Brain microvascular endothelial cell (primary cell): ENCODE measurements at places on chromosomes 11 and 22.

DNA sequence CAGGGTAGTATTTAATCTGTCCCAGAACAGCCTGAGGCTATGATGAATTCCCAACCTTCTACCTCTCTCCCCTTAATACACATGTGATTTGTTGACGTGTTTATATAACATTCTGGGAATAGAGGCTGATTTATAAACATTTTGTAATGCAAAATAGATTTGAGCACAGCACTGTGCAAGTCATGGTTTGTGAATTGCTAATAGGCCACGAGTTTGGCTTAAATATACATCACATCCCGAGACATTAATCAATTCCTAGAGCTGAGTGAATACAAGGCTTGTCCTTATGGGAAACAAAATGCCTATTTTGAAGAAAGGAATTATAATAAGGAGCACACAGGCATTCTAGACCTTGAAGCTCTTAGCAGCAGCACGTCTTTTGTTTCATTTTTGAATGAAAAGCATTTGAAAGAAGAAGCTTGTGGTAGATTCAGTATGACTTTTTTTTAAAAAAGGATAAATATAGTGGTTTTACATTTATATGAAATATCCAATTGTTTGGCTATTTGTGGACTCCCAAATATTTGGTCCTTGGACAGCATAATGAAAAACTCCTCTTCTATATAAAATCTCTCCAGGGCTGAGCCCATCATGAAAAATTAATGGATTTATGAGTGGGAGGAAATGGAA, 116.4 kb downstream of the SLC17A6 start:
- DNase-seq = no peak

DNA sequence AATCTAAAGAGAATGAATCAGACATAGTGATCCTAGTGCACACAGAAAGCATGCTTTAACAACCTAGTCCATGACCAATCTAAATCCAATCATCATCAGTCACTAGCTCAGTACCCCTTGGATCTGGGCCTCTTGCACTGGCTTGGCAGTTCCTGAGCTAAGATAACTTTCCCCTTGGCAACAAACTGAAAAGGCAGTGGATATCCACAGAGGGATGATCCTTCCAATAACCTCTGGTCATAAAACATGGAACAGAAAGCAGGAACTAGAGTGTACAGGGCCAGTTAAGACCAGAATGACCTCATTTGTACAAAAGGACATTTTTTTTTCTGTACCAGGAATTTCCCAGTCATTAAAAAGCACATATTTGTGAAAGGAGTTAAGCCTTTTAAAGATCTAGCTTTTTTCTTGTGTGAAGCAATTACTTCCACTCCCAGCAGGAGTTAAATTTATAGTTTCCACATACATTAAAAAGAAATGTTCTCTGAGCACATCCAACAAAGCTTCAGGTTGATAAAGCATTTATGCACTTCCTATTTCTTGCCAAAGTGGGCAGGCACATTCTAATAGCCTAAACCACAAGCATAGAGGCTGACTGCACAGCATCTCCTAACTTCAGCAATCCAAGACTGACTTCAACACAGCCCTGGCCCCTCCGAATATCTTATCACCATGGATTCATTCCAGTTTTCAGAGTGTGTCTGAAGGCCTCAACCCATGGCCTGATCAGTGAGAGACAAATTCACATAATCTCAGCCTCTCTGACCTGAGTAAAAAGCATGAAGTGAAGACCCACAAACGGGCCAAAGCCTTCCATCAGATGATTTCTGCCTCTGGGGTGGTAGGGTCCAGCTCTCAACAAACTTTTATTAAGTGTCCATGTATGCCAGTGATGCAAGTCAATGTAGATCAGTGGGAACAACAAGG, 29.9 kb downstream of the GUCY1A2 start:
- DNase-seq = peak; percentile 29

- DNase-seq = no peak
Observed at GRCh38 chr11:42021911-42022310, 562.5 kb upstream of the LRRC4C start.

- peak; percentile 96 for DNase-seq
Observed at GRCh38 chr11:57761301-57762234, at the start of gene CTNND1. CTNND1 (plus strand) TSS chr11:57761802; CDS start chr11:57791479, 29,677 bp downstream.

GRCh38 chr11:72482211-72482812, 48.0 kb upstream of the CLPB start:
- DNase-seq = peak; percentile 69

DNA sequence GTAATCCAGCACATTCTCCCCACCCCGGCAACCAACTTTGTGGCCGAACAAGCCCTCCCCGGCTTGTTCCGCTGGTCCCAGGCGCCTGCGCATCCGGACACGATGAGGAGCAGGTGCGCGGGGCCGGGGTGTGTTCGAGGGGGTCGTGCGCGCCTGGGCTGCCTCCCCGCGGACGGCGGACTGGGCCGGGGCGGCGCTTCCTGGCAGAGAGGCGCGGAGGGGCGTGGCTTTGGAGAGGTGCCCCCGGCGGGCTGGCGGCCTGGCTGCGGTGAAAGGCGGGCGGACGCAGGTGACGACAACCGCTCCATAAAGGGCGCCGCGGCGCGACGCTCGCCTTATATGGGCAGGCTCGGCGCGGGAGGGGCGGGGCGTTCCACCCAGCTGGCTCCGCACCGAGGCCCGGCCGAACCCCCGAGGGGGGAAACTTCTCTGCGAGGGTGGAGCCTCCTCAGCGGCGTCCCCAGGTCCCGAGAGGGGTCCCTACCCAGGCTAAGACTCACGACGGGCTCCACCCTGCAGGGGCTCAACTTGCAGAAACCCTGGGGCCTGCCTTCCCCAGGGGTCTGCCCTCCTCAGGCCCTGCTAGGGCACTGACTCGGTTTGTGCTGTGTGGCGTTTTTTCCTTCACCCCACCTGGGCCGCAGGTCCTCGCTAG, 26.4 kb downstream of the TXN2 start:
- DNase-seq = peak; percentile 62

DNA sequence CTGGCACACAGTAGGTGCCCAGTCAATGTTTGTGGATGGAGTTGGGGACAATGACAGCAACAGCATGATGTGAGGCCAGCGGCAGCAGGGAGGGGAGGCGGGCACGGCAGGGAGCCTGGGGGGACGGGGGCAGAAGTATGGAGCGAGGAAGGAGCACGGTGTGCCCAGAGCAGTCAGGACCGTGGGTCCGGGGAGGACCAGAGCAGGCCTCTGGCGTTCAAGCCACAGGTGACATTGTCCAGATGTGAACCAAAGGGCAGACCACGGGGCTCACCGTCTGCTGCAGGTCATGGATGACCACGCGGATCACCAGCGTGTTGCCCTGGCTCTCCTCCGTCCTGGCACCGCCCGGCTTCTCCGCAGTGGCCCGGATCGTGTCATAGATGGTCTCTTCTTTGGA, 105.5 kb downstream of the SHANK2 start:
- no peak for DNase-seq

- DNase-seq = no peak
Observed at GRCh38 chr11:19954899-19955298, 205.4 kb downstream of the DBX1 start.

DNA sequence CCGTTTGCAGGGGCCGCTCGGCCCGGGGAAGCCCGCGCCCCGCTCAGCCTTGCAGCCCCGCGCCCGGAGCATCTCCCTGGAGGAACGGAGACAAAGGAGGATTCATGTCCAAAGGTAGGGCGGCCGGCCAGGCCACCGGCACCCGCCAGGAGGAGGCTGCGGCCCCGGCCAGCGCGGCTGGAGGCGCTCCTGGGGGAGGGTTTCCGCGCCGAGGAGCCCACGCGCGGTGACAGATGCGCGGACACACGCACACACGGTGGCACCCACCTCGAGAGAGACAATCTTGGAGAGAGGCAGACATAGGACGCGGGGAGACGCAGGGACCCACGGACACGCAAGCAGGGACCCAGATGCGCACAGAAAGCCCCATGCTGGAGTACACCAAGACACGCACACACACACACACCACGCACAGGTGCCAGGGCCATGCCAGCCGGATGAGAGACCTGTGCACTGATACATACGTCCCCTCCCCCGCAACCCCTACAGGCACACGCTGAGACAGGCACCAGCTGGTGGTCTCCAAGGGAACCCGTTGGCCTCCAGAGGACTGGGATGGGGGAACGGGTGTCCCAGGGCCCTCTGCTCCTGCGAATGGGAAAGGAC, 7.8 kb downstream of the SEPTIN3 start:
- DNase-seq = no peak

GRCh38 chr22:46748908-46749675, 11.0 kb upstream of the CERK start:
- DNase-seq = no peak

- no peak for DNase-seq
Observed at GRCh38 chr22:43574738-43575137, 162.9 kb downstream of the MPPED1 start.
